ENCODE measurements at places on chromosomes 13 and 19. TPM values are rescaled to one million over a fixed set of nuclear protein-coding genes. Genes with fewer than 3 reads are reported as not detected.

GRCh38 chr13:62171697-62172096 lies 756.0 kb upstream of the PCDH20 start:
- DNase-seq = no peak

GRCh38 chr19:58546019-58546530 lies 2.2 kb downstream of the TRIM28 start:
- no peak for DNase-seq

DNA sequence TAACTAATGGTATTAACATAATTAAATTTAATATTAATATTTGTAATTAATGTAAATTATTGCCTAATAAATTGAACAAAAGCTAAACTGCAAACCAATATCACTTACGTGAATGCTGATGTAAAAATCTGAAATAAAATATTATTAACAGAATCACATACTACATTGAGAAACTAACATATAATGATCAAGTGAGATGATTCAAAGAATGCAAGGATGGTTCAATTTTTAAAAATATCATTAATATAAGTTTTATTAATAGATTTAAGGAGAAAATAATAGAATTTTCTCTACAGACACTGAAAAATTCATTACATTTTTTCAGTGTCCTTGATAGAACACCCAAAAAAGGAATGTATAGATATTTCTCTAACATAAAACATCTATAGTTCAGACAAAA lies 23.5 kb upstream of the EBPL start:
- DNase-seq = no peak

DNA sequence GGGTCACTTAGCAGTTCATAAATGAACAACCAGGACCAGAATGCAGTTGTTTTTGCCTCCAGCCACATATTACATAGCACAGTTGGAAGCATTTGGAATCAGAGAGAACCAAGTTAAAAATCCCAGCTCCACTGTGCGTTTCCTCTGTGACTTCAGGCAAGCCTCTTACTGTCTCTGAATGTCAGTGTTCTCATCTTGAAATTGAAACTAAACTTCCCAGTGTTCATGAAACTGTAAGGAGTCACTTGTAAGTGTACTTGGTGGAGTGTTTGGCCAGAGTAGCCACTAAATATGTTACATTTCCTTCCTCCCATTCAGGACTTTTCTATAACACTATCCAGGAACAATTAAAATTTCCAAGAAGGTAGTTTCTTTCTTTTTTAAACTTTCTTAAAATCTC lies 276.8 kb downstream of the KCNRG start:
- DNase-seq = no peak

DNA sequence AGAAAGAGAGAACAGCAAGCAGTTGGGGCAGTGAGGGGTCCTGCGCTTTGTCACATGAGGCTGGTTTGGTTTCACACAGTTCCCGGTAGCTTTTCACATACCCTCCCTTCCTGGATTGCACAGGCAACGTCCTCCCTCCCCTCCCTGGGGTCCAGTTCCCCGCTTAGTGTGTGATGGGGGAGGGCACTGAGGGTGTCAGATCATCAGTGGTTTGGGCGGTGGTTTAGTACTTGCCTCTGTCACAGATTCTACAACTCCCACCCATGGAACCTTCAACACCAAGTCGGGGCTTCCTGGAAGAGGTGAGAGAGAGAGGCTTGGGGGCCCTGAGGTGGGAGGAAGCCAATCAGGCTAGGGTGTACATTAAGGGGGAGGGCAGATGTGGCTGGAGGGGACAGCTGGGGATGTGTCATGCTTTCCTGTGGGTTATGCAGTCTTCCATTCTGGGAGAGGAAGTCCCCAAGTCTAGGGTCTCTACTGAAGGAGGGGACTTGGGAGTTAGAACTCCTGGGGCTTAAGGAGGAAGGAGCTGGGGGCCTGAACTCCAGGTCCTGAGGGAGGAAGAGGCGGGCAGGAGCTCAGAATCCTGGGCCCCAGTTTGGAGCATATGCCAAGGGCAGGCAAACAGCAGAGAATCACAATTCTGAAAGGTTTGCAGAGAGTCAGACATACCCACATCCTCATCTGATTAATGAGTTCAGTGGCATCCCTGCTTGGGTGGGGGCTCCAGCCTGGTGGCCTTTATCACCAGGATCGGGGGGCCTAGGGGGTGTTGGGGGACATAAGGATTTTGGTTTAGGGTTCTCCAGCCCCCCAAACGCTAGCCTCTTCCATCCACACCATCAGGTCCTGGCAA lies at the start of gene NKG7:
NKG7 (minus strand) TSS at position 6 of the 856 bp plus-strand sequence. CDS start 119 bp downstream, outside the sequence.
- DNase-seq = no peak

DNA sequence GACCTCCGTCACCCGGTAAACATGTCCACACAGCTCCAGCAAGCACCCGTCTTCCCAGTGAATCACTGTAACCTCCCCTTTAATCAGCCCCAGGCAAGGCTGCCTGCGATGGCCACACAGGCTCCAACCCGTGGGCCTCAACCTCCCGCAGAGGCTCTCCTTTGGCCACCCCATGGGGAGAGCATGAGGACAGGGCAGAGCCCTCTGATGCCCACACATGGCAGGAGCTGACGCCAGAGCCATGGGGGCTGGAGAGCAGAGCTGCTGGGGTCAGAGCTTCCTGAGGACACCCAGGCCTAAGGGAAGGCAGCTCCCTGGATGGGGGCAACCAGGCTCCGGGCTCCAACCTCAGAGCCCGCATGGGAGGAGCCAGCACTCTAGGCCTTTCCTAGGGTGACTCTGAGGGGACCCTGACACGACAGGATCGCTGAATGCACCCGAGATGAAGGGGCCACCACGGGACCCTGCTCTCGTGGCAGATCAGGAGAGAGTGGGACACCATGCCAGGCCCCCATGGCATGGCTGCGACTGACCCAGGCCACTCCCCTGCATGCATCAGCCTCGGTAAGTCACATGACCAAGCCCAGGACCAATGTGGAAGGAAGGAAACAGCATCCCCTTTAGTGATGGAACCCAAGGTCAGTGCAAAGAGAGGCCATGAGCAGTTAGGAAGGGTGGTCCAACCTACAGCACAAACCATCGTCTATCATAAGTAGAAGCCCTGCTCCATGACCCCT lies 9.0 kb upstream of the CEACAM5 start:
- DNase-seq = no peak

DNA sequence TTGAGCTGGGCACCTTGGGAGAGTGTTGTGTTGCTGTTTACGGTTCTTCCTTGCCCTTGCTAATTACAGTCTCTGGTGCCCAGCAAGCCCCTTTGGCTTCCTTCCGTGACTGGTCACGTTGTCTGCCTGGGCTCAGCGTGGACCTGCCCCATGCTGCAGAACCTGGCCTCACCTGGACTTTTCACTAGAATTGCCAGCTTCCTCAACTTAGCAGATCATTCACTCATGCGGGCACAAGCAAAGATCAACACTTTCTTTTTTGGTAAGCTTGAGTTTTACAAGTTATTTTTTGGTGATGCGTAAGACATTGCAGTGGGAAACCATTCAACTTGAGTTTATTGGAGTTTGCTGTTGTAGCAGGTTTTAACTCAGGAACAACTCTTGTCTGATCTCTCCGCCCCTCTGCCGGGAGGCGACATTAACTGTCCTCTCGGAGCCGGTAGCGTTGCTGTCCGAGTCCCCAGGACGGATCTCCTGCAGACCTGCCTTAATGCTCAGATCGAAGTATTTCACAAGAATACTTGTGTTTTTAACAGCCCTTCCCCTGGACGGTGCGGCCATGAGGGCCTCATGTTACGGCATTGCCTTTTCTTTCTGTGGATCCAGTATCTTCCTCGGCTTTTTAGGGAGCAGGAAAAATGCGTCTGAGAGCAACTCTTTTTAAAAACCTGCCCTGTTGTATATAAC lies 15.7 kb upstream of the TEX29 start:
- DNase-seq = no peak

- no peak for DNase-seq
Observed at GRCh38 chr19:30711296-30711695, 339.1 kb downstream of the ZNF536 start.

POLR1G gene
- total RNA-seq = 33.2 TPM

C19orf33 gene
- 165 TPM for total RNA-seq

- DNase-seq = no peak
Observed at GRCh38 chr13:29039212-29039611, 219.1 kb downstream of the MTUS2 start.

GRCh38 chr19:29550896-29551295 lies 25.1 kb downstream of the VSTM2B start:
- no peak for DNase-seq

GRCh38 chr19:461721-462551 lies 1.1 kb upstream of the SHC2 start:
- no peak for DNase-seq

DNA sequence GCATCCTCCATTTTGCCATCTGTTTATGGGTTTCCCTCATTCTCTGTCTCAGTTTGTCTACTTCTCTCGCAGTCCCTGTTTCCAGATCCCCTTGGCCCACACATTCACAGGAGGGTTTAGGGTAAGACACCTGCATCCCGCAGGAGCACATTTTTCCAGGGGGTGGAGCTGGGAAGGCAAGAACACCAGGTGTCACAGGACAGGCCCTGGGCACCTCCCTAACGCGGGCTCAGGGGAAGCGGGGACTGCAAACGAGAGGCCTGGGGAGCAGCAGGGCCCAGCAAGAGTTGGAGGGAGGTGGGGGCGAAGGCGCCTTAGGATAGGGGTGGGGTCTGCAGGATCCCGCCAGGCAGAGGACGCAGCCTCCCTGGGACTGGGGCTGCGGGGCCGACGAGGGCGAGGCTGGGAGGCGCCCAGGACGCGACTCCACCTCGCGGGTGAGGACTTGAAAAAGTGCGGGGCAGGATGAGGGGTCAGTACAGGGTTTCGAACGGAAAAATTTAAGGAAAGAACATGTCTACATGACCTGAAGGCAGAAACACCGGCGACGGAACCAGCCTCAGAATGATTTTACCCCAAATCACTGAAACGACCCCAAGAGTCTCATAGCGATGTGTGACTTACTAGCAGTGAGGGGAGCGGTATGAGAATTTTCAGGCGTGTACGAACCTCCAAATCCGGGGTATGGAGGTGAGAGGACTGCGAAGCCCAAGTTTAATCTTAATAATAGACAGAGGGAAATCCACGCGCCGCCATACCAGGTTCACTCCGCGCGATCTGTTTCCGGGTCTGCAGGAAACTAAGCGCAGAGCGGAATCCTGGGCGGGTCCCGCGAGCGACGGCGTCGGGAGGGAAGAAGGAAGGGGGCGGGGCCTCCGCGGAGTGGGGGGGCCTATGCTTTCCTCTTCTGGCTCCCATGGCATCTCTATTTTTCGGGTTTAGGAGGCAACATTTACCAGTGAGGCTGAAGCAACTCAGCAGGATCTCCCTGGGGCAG lies 7.1 kb upstream of the ERVV-2 start:
- no peak for DNase-seq

- no peak for DNase-seq
Observed at GRCh38 chr19:30119180-30119908, 177.3 kb downstream of the URI1 start.

DNA sequence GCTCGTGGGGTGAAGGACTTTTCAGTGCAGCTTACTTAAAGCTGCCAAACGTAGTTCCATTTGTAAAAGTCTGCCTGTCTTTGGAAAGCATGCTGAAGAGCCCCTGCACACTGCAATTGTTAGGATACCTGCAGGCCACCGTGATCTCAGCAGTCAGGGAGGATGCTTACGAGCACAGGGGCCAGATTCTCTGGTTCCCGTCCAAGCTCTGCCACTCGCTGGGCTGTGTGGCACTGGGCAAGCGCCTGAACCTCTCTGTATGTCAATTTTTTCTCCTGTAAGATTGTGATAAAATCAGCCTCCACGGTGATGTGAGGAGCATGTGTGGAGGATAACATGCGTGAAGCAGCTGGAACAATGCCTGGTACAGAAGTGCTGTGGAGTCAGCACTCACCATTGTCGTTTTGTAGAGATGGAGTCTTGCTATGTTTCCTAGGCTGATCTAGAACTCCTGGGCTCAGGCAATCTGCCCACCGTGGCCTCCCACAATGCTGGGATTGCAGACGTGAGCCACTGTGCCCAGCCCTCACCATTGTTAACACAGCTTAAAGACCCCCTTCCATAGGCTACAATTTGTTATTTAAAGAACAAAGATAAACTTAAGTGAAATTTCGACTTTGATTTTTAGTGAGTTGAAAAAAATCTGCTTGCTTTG lies 3.5 kb downstream of the ADPRHL1 start:
- DNase-seq = no peak

DNA sequence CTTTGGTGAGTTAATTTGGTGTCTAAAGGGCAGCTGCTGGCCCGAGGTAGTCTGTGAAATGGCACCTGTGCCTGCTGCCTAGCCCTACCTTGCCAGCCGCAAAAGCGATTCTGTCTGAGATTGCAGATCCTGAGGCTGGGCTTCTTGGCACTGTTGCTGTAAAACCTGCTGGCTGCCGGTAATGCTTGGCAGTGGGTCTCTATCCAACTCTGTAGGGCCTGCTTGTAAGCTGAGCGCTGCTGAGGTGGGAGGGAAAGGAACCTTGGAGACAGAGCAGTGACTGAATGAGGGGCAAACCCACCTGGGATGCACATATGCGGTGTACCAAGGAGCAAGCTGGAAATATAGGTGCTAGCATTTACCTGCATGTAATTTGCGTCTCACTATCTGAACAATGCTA lies 11.7 kb downstream of the LCP1 start:
- DNase-seq = no peak

DNA sequence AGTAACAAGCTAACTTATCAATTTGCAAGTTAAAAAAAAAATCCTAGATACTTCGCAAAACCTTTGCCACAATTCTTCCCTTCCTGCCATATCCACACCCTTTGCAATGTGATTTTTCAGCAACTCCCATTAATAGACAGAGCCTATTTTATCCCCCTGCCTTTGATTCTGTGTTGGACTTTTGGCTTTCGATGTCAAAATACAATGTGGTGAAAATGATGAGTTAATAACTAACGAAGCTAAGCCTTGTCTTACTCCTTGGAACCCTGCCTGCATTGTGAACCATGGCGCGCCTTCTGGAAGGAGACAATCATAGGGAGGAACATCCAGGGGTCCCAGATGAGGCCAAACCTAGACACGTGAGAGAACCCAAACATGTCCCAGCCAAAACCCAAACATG lies 6.4 kb downstream of the CYP4F2 start:
- no peak for DNase-seq

DNA sequence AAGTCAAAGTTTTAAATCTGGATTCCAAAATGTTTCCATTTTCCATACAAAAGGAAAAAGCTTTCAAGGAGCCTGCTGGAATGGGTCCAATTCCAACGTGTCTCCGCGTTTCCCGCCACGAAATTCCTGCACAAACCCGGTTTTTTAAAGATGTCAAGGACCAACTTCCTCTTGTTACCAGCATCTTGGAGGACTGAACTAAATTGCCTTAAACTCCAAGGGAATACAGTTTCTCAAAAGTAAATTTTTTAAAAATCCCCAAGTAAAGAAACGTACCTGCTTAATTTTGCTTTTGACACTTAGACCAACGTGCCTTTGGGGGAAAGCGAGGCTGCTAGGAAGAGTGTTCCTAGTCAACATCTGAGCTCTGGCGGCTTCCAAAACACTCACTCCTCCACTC lies 12.3 kb upstream of the SOX1 start:
- DNase-seq = no peak

ZBTB45 gene
- 13.5 TPM for total RNA-seq

DNA sequence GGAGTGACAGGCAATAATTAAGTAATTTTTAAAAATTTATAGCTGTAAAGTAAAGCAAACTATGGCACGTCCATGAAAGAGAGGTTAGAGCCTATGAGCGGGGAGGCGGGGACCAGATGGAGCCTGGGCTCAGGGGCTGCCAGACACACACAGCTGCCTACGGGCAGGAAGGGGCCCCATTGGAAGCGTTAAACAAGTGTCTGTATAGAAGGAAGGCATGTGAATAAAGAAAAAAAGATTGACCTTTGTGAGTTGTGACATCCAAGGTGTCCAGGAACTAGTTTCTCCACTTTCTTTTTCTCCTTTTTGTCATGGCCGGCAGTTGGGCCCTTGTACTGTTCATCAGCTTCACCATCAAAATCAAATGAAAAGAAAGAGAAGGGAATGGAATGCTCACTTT lies 56.8 kb downstream of the LRCH1 start:
- DNase-seq = no peak

All from Caki2 (cell line).